A549 (cell line): ENCODE measurements at places on chromosomes 5 and 9.

GRCh38 chr5:162132348-162132747 is 64.8 kb downstream of the GABRG2 start:
- DNase-seq: no peak

- no peak for DNase-seq
Observed at GRCh38 chr9:107874591-107875369, 385.2 kb upstream of the KLF4 start.

DNA sequence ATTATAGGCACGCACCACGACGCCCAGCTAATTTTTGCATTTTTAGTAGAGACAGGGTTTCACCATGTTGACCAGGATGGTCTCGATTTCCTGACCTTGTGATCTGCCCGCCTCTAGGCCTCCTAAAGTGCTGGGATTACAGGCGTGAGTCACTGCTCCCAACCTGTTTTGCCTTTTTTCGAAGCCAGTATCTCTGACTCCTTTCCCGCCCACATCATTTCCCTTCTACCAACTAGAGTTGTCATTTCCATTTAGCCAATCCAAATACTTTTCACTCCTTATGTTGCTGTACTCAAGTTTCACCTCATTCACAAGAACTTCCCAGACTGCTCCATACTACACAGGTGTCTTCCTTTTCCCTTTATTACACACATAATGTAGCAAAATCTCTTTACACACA is 502.6 kb upstream of the CDH6 start:
- DNase-seq: no peak

- no peak for DNase-seq
Observed at GRCh38 chr9:113391917-113392316, 9.2 kb downstream of the ALAD start.

DNA sequence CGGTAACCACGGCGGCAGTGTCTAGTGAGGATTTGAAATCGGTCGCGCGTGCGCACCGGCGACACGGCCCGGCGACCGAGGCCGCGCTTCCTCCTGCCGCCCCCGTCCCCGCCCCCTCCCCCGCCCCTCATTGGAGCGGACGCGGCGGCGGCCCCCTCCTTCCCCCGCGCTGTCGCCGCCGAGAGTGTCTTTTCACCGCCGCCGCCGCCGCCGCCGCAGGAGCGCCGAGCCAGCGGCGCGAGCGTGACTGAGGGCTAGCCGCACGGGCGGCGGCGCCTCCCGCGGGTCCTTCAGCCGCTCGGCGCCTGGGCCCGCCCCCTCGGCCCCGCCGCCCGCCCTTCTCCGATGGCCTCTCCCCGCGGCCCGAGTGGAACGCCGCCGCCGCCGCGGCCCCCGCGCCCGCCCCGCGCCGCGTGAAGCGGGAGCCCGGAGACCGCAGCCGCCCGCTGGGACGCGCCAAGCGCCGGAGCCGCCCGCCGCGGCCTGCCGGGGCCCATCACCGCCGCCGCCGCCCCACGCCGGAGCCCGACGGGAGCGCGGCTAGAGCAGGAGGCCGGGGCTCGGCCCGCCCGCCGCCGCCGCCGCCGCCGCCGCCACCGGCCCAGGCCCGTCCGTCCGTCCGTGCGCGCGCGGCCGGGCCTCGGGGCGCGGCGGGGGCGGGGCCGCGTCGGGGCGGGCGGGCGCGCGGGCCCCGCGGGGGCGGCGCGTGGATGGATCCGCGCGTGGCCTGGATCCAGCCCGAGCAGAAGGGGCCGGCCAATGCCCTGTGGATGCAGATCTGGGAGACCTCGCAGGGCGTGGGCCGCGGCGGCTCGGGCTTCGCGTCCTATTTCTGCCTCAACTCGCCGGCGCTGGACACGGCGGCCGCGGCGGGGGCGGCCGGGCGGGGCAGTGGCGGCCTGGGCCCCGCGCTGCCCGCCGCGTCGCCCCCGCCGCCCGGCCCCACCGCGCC is at the start of gene TENT4A:
Gene TENT4A, plus strand, starts transcription at position 159 of the 952 bp plus-strand sequence. Its CDS starts 552 bp downstream, at position 711.
- DNase-seq: peak; percentile 92

DNA sequence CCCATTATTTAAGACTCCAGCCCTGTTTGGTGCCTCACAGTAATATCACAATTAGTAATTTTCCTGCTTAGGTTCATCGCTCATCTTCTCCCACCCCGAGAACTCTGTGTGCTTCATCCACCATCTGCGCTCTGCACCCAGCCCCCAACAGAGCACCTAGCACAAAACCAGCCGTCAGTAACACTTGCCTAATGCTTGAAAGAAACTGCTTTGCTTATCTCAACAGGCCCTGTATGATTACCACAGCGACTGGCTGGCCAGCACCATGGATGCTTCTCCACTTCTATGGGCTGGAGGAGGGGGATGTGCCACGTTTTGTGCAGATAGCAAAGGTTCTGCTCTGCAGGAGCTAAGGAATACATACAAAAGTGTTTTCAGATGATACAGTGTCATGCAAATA is 166.8 kb downstream of the SPOCK1 start:
- DNase-seq: no peak

DNA sequence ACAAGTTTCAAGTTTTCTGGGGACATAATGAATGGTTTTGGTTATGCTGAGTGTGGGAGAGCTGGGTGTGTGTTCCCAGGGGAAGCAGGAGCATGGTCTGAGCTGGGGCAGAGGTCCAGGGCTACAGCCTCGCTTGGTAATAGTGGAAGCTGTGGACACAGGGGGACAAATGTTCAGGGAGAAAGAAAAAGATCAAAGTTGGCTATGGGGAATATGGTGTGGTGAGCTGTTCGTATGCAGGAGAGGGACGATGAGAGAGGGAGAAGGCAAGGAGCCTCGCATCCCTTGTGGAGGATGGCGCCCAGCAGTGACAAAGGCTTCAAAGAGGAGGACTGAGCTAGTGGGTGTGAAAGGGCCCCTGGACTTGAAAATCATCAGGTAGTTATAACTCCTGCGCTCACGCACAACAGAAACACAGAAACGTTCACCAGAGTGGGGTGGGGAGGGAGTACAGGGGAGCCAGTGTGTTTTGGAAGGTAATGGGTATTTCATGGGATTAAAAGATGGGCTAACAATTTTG is 77.2 kb downstream of the TENT4A start:
- no peak for DNase-seq

DNA sequence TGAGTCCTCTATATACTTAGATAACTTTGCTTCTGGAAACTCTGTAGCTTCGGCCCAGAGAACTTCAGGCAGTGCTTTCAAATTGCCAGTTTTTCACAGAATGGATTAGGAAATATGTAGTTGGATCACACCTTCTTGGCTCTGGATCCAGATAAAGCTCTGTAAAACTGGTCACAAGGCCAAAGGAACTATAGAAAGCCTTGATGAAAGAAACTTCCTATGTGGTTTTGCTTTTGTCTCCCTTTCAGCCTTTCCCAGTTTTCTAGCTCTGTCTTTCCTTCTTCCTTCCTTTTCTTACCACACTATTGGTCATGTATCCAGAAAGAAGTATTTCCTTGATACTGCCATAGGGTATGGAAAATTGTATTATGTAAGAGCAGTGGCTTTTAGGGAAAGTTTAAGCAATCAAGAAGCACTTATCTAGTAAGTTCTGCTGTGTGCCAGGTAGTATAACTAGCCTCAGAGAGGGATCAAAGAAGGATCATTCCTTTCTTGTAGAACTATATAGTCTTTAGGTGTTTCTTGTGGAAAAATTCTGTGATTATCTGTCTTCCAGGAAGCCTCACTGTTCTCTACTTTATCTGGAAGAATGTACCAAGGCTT is 6.3 kb downstream of the GPR21 start:
- DNase-seq: no peak

DNA sequence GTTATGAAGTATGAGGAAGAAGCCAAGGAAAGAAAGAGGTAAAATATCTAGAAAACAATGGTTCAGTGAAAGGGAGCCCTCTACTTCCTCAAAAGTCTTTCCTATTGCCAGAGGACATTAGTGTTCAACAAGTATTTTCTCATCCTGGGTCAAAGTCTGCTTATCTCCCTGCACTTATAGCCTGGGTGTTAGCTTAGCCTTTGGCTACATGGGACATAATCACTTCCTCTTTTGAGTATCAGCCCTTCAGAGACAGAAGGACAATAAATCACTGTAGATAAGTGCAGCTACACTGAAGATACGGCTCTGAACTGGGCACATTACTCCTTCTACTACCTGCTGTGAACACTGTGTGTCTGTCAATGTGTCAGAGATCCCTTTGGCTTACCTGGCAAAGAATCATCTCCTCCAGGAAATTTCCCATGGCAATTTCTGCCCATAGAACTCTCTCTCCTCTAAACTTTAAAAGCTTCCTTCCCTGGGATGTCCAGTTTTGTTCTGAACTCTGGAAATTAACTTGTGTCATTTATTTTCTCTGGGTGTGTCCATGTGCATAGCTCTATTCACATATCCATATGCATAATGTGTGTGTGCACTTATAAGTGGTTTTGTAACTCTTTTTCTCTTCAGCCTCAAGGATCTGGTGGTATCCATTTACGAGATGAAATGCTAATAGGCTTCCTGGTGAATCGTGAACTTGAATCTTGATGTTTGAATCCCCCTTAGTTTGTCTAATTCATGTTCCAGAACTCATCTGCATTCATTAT is 30.0 kb upstream of the RECK start:
- DNase-seq: no peak

- DNase-seq: no peak
Observed at GRCh38 chr9:120730654-120731514, 16.6 kb upstream of the MEGF9 start.

- DNase-seq: no peak
Observed at GRCh38 chr5:15241216-15241821, 258.7 kb upstream of the FBXL7 start.

DNA sequence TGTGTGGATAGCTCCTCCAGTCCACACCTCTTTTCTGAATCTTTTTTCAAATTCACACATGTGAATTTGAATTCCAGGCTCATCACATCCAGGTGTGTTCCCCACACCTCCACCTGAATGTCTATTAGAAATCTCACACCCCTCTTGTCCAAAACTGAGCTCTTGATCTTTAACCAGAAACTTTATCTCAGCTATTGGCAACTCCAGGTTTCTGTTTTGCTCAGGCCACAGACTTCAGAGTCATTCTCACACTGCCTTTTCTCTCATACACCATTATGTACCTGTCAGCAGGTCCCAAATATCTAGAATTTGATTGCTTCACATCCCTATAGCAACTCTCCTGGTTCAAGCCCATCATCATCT is 11.6 kb downstream of the NIPSNAP3B start:
- DNase-seq: no peak

GRCh38 chr9:98909935-98910334 is 33.8 kb upstream of the COL15A1 start:
- DNase-seq: no peak

DNA sequence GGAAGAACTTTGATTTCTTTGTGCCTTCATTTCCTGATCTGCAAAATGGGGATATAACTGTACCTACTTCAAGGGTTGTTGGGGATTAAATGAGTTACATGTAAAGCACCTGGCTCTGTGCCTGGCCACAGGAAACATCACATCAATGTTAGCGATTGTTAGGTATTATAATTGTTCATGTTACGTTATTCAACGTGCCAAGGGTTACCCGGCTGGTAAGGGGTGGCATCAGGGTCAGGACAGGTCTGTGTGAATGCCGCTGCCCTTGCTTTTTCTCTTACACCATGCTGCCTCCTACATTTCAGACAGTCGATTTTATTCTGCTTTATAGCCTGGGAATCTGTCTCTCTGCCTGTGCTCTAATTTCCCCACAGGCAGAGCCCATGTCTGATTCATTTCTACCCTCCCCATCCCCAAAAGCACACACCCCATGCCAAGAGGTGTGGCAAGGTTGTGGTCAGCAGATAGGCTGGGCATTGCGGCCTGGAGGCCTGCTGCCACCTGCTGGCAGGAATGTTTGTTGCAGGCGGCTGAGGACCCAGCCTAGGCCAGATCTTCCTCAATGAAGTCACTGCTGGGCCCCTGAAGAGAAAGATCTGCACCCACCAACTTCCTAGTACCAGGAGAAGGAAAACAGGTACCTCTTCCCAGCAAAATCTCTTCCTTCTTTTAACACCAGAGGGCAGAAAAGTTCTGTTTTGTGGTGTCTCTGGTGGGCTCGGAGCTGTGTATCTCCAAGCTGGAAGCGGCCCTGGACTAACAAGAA is 5.3 kb downstream of the ANKS6 start:
- DNase-seq: peak; percentile 77

GRCh38 chr5:128534726-128535125 is 3.3 kb downstream of the FBN2 start:
- DNase-seq: no peak
